HCT116 (cell line): ENCODE measurements at places on chromosomes 2 and 18.
A peak's percentile ranks its signal among the peaks of the same experiment; 100 is the strongest.

DNA sequence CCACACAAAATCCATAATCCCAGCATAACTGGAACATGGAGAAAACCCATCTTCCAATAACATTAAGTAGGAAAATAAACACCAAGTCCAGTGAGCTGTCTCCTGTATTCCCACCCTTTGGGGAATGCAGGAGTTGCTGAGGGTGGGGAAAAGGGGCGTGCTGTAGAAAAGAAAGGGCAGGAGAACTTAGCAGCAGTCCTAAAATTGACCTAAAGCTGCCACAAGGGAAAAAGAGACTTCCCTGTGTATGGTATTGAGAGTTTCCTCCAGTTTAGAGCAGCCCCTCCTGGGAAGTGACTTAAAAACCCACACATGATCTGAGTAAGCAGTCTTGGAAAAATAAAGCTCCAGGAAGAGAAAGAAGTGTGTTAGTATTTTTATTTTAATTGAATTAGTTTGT is 428.8 kb downstream of the THSD7B start:
- no peak for DNase-seq

DNA sequence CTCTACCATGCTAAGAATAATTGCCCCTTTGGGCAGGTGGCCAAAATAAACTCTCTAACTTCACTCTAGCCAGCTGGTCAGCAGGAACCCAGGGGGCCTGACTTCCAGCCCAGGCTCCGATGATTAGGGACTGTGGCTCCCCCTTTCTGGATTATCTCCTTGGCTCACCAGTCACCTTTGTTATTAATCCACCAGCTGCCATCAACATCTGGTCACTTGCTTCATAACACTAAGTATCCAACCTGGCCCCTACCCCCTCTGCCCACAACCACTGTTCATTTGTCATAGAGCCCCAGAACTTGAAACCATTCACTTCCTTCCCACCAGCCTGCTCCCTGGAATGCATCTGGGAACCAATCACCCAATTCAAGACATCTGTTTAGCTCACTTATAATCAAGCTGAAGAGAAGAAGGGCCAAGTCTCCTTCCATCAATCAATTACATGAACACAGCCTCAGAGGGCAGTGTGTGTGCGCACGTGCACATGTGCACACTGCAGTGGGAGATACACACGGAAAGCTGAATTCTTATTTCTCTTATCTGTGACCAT is 215.1 kb downstream of the ALK start:
- DNase-seq, result no peak

DNA sequence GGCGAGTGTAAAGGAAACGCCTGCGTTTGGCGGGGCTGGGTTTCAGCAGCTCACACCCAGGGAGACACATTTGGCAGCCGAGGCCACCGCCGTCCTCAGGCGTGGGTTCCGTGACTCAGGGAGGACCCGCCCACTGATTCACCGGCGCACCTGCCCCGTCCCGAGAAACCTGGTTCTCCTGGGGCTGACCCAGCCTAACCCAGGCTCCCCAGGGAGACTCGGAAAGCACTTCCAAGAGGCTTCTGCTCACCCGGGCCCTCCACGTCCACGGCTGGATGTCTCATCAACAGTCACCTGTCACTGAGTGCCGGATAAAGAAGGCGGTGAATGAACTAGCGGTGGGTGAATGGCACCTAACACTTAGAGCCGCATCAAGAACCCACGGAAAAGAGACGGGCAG is 126.4 kb upstream of the CTDP1 start:
- DNase-seq, result no peak

GRCh38 chr2:234953116-234954031 is 1.6 kb downstream of the SH3BP4 start:
- DNase-seq, result no peak

- no peak for DNase-seq
These were observed 26.0 kb downstream of the CTAGE1 start for GRCh38 chr18:22391407-22392345.

GRCh38 chr2:215290980-215291599 is 20.8 kb upstream of the ATIC start:
- no peak for DNase-seq

GRCh38 chr2:69616755-69617154 is 26.8 kb downstream of the AAK1 start:
- DNase-seq, result peak; percentile 36

- no peak for DNase-seq
These were observed 40.2 kb upstream of the EML4 start for GRCh38 chr2:42128721-42129486.

DNA sequence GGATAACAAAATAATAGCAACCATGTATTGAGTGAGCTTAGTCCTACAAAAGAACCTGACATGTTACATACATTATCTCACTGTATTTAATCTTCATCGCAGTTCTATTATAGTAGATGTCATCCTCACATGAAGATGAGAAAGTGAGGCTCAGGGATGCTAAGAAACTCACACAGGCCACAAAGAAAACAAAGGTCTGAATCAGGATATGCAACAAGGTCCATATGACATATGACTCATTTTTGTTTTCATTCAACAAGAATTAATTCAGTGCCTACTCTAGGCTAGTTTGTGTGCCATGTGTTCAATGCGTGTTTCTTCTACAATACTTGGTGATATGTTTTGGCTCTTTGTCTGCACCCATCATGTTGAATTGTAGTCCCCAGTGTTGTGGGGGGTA is 219.7 kb upstream of the EPHA4 start:
- DNase-seq, result no peak

- DNase-seq, result no peak
These were observed 905 bp upstream of the NUP35 start for GRCh38 chr2:183123117-183123958.

- no peak for DNase-seq
These were observed 11.2 kb downstream of the DGUOK start for GRCh38 chr2:73937899-73938298.

GRCh38 chr2:201357221-201357620 is at the start of gene FLACC1:
TSS of gene FLACC1 (minus strand) at chr2:201357345. CDS start at chr2:201351404, 5,941 bp downstream.
- peak; percentile 42 for DNase-seq

DNA sequence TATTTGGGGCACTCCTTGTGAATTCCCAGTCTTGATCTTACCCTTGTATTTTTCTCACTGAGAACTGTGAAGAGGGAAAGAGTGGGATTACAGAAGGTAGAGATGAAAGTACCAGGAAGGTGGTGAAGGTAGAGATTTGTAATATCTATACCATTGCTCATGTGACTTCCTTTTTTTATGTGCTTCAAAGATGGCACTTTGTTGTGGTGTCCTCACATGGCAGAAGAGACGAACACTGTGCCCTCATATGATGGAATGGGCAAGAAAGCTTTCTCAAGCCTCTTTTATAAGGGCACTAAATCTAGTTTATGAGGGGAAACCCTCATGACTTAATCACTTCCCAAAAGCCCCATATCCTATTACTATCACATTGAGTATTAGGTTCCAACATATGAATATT is 28.9 kb upstream of the PPM1B start:
- no peak for DNase-seq

- DNase-seq, result no peak
These were observed 339.7 kb downstream of the RPRM start for GRCh38 chr2:153138651-153139375.

DNA sequence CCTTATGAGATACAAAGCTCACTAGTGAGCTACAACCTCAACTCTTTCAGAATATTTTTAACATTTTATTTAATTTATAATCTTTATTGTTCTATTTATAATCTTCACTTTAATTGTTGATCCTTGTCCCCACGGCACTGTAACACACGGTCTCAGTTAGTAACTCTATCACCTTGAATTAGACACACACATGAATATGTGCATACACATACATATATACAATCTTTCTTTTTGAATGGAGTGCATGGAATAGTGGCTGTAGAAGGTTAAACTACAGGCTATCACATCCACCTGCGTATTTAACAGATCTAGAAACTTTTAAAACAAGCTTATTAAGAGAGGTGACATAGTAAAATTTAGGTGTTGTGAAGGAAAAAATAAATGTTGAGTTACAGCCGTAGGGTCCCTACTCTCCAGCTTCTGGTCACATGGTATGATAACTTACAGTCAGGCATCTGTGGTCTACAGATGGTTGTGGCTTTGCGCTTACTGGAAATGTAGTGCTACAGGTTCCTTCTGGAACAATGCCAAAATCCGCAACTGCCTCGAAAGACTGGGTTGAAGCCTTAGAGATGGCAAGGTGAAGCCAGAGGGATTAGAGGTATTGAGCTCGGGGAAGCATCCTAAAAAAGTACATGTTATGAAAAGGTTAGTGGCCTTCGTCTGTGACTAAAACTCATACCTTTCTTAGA is 1324.1 kb upstream of the SLC39A10 start:
- DNase-seq, result no peak

- DNase-seq, result no peak
These were observed 21.3 kb downstream of the PRKAG3 start for GRCh38 chr2:218810256-218810655.

- DNase-seq, result no peak
These were observed 112.8 kb downstream of the BARD1 start for GRCh38 chr2:214696681-214697080.

GRCh38 chr18:58288921-58289797 is 245.1 kb downstream of the NEDD4L start:
- no peak for DNase-seq

GRCh38 chr2:190858817-190859216 is 21.8 kb upstream of the GLS start:
- no peak for DNase-seq

GRCh38 chr2:71898375-71898774 is 249.3 kb downstream of the CYP26B1 start:
- DNase-seq, result no peak

GRCh38 chr2:149994057-149994728 is 406.6 kb upstream of the MMADHC start:
- peak; percentile 73 for DNase-seq

DNA sequence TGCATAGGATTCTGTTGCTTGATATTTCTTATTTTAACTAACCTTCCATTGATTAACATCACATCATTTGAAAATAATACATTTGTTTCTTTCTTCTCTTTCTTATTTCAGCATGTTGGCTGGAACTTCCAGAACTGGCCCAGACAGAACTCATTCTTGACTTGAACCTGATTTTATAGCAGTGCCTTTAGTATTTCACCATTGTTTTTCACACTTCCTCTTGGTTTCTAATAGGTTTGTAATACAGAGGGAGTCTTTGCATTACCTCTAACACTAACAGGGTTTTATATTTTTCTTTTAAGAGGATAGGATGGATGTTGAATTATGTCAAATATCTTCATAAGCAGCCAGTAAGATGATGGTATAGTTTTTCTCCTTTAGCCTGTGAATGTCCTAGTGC is 39.2 kb downstream of the SEMA4F start:
- DNase-seq, result no peak

DNA sequence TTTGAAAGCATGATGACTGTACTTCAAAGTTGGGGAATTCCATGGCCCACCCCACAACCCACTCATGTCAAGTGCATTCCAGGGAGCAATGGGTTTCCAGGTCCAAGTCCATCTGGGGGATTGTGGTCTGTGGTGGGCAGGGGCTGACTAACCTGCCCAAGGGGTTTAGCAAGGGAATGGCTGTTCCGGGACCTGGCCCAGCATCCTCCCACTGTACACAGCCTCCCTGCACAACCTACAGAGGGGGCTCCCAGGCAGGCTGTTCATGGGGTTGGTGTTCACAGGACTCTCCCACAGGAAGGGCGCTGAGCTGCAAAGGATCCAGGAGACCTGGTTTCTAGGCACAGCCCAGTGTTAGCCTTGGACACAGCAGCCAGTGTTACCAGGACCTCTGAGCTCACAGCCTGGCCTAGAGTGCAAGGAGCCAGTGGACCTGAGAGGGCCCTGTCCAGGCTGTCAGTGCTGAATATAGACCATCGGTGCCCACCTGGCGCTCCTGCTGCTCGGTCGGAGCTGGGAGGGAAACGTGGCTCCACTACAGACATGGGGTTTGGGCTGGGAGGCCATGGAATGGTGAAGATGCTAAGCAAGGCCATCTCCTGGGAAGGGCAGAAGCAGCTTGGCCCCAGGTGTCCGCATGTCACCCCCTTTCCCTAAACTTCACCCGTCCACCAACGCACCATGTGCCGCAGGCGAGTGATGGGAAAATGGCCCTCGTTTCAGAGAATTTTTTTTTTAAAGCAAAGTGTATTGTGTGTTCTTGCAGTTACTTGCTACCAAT is 317.2 kb downstream of the GBX2 start:
- no peak for DNase-seq

- no peak for DNase-seq
These were observed 192.1 kb upstream of the DOK6 start for GRCh38 chr18:69208545-69208944.

DNA sequence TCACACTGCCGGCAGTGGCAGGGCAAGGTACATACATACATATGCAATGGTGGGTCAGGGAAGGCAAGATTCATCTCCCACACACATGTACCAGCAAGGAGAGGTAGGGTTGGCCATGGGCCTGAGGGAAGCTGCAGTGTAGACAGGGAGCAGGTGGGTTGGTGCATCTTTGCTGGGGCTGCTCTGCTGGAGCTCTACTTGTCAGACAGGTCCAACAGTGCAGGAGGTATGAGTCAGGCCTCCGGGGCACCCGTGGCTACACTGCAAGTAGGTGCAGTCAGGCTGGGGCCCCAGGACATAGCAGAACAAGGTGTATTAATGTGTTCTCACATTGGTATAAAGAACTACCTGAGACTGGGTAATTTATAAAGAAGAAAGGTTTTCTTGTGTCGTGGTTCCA is 281.1 kb upstream of the COL3A1 start:
- DNase-seq, result peak; percentile 15

DNA sequence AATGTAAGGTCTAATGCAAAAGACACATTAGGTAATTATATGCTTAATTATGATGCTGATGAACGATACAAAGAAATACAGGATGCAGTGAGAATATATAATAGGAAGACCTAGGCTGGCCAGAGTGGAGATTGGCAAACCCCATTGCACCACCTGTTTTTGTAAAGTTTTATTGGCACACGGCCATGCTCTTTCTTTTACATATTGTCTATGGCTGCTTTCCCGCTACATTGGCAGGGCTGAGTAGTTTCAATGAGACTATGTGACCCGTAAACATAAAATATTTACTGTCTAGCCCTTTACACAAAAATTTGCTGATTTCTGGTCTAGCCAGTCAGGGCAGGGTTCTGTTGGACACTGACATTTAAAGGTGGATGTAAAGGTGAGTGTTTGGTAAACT is 5.4 kb downstream of the SEC11C start:
- no peak for DNase-seq

GRCh38 chr2:55025082-55025481 is 25.2 kb downstream of the RTN4 start:
- no peak for DNase-seq

GRCh38 chr18:2529154-2529553 is 42.2 kb downstream of the METTL4 start:
- DNase-seq, result no peak
